Cardiac septum (tissue), 1 donor: ENCODE measurements at places on chromosomes 7 and 10. TPM values are rescaled to one million over a fixed set of nuclear protein-coding genes. Genes with fewer than 3 reads are reported as not detected.

Gene CYP26C1
- not detected for total RNA-seq

Gene SAP25
- total RNA-seq = not detected

DNA sequence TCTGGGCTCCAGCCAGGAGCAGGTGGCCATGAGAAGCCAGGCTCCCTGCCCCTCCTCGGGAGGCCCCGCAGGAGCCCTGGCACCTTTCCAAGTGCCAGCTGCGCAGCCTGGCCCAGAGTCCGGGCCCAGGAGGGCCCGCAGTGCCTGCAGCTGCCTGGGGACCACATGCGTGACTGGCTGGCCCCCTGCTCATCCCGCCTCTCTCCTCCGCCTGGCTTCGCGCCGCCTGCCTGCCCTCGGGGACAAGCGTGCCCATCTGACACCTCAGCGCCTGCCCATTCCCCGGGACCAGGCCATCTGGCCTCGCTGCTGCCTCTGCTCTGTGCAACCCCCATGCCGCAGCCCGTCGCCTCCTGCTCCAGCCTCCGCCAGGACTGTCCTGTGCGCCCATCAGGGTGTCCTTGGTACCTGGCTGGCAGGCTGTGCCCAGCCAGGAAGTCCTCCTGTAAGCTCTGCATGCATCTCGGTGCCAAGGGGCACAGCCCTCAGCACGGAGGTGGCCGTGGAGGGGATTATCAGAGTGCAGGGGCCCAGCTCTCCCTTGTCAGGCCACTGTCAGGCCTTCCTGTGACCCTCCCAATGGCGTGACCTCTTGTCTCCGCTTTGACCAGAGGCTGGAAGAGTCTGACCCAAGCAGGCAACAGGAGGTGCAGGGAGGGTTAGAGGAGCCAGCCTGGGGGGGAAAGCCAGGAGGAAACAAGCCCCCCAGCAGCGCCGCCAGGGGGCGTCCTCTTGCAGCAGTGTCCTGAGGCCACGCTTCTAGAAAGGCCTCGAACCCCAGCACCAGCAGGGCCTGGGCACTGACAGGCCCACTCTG lies 50.5 kb downstream of the TMEM209 start:
- no peak for DNase-seq

GRCh38 chr10:95415621-95416031 lies 124.8 kb upstream of the PDLIM1 start:
- peak; percentile 83 for DNase-seq

Gene HSPA12A
- 8.1 TPM for total RNA-seq

GRCh38 chr7:65925040-65925439 lies 52.2 kb downstream of the VKORC1L1 start:
- DNase-seq = no peak

Gene EPHA1
- not detected for total RNA-seq

Gene ANXA8
- not detected for total RNA-seq

- DNase-seq = no peak
Measured at GRCh38 chr10:20237586-20237985, 421.4 kb downstream of the PLXDC2 start.
